H4 (cell line): ENCODE measurements at places on chromosomes 2 and 18. TPM values are rescaled to one million over a fixed set of nuclear protein-coding genes. Genes with fewer than 3 reads are reported as not detected.

Gene ITPRID2
- 68.5 and 95.2 TPM in 2 replicates for total RNA-seq

Gene IL36G
- not detected in 2 replicates for total RNA-seq

Gene ACVR1
- total RNA-seq, result 19.2 and 20.2 TPM in 2 replicates

Gene XDH
- 0.33 and 1.2 TPM in 2 replicates for total RNA-seq

Gene CTIF
- 4.7 and 5.0 TPM in 2 replicates for total RNA-seq

Gene SMYD1
- not detected in 2 replicates for total RNA-seq

Gene RNPEPL1
- total RNA-seq, result 2.7 and 8.1 TPM in 2 replicates

Gene APCDD1
- total RNA-seq, result 1.5 and 5.3 TPM in 2 replicates

Gene DNAJC5G
- not detected in 2 replicates for total RNA-seq

- DNase-seq, result no peak
Observed at GRCh38 chr18:26656431-26656943, 108.1 kb upstream of the KCTD1 start.

DNA sequence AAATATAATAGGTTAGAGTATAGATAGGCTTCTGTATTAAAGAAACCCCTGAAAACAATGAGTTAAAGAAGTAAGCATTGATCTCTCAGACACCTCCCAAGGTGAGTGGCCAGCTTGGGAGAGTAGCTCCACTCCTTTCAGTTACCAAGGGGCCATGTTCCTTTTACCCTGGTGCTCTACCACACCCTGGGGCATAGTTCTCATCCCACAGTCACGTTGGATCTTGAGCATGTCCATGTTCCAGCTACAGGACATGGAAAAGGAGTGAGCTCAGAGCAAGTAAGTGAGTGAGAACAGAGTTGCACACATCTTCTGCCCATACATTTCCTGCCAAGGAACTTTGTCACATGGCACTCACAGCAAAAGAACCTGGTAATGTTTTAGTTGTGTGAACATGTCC, 325.9 kb upstream of the SLC39A10 start:
- no peak for DNase-seq

DNA sequence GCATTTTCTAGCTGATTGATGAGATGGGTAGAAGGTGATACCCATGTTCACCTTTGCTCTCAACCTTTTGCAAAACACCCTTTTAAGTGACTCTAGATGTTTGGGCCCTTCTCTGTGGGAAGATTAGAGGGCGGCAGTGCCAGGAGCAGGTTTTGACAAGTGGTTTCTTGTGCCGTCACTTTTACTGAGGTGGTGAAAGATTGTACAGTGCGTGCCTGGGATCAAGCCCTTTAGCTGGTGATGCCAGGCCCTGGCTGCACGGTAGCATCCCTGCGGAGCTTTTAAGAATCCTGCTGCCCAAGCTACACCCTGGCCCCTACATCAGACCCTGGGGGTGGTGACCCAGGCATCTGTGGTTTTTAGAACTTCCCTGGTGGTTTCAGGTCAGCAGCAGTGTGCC, 29.1 kb downstream of the MTCL1 start:
- DNase-seq, result no peak

- peak; percentile 39 for DNase-seq
Observed at GRCh38 chr2:217919781-217920351, 82.9 kb downstream of the TNS1 start.

DNA sequence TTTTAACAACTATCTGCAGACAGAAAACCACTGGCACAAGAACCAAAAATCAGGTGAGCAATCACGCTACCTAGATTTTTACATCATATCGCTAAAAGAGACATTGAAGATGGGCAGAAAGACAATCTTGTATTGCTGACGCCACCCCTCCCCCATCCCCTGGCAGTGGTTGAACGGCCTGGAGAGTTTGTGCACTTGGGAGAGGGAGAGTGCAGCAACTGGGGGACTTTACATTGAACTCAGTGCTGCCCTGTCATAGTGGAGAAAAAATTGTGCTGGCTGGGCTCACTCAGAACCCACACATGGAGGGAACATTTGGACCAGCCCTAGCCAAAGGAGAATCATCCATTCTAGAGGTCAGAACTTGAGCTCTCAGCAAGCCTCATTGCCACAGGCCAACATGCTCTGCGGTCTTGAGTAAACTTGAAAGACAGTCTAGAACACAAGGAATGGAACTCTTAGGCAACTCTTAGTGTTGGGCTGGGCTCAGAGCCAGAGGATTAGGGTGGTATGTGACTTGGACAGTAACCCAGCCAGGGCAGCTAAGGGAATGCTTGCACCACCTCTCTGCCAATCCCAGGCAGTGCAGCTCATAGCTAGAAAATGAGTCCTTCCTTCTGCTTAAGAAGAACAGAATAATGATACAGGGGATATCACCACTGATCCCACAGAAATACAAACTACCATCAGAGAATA, 220.0 kb upstream of the CYP26B1 start:
- DNase-seq, result peak; percentile 96

DNA sequence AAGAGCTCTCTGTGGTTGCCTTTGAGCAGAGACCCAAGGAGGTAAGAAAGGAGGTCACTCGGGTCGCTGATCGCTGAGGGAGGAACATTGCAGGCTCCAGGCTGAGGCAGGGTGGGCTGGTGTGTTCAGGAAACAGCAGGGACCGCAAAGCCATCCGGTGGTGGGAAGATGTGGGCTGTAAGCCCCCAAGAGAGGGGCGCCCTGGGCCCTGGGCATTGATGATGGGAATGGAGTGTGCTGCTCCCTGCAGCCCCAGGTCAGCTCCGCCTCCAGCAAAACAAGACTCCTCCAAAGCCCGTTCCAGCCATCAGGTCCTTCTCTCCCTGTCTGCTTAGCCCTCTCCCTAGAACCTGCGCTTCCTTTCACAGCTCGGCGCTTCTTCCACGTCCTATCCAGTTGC, 229.7 kb downstream of the KLHL29 start:
- DNase-seq, result no peak

DNA sequence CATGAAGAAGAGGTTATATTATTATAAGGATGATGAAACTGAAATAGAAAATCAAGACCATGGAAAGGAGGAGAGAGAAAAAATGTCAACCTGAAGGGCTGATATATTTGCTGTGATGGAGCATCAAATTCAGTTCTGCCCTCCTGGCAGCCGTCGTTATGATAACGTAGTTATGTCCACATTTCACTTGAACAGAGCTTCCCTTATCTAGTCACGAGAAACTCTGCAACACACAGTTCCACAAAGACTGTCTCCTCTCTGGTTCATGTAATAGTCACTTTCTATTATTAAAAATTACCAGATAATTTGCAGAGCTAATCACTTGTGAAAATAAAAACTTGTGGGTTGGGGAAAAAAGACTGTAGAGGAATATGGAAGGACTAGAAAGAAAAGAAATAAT, 19.5 kb upstream of the RBMS1 start:
- DNase-seq, result no peak

- no peak for DNase-seq
Observed at GRCh38 chr18:54558609-54559585, 32.1 kb upstream of the DYNAP start.

GRCh38 chr2:79414690-79415089, 98.2 kb upstream of the CTNNA2 start:
- DNase-seq, result no peak

DNA sequence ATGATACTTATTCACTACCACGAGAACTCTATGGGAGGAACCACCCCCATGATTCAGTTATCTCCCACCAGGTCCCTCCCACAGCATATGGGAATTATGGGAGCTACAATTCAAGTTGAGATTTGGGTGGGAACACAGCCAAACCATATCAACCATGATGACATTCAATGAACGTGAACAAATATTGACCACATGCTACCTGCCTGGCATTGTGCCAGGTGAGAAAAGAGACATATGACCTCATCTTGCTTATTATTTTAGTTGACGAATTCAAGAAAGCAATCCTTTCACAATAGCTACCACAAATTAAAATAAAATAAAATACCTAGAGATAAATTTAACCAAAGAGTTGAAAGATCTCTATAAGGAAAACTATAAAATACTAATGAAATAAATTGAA, 286.5 kb upstream of the CRIM1 start:
- no peak for DNase-seq

DNA sequence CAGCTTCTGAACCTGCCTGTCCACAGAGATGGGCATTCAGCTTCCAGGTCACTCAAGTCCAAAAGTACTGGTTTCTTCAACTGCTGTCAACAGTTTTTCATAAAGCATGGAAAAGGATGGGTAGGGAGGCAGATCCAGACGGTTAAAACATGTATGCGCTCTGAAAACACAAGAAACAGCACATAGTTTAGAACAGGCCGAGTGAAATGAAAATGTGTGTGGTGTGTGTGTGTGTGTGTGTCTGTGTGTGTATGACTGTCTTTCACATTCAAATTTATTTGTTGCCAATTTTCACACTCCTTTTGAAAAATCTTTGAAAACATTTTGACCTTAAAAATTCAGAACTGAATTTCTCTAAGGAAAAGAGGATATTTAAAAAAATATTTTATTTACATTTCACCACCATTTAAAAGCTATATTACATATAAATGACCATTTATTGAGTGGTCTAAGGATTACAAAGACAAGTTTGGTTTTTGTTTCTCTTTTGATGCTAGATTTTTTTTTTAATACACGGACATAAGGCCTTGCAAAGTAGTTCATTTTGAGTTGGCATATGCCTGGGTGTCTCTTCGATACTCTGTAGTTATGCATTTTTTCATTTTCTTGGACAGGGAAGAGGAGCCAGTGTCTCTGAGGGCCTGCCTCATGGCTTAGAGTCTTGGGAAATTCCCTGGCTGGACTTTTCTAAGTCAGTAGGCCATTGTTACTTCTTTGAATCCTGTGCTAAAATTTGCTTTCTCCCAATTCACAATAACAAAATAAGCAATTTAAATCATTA, 30.0 kb upstream of the STK17B start:
- no peak for DNase-seq

DNA sequence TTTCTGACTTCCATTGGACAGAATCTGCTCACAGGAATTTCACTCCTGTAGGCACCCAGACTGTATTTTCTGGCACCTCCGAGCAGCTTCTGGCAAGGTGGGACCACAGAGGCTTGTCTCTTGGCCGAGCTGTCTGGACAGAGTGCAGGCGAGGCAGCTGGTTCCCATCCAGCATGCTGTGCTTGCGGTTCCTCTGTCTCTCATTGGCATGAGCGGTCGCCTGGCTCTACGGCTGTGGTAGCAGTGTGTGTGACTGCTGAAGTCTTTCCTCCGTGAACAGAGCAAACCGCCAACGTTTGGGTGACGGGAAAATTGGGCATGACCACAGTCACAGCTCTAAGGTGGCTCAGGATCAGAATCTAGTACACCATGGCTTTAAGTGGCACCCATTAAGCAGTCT, 411.7 kb upstream of the NETO1 start:
- no peak for DNase-seq

GRCh38 chr2:98701230-98701629, 29.7 kb downstream of the MGAT4A start:
- DNase-seq, result no peak

DNA sequence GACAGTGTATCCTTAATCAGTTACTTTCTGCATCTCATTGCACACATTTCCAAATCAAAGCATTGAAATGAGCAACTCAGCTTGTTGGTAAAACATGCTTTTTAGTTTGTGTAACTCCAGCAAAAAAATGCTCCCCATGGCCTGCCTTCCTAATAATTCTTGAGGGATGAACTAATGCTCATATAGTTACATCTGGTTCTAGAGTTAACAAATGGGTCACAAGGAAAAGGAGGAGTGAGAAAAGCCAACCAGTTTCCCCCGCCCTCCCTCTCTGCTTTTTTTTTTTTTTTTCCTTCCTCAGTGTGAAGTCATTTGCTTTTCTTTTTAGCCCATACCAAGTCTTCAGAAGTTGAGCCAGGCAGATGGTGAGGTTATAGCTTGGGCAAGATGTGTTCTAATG, 231.7 kb downstream of the MTX2 start:
- DNase-seq, result no peak

- no peak for DNase-seq
Observed at GRCh38 chr2:238728330-238729260, 119.3 kb upstream of the TWIST2 start.

DNA sequence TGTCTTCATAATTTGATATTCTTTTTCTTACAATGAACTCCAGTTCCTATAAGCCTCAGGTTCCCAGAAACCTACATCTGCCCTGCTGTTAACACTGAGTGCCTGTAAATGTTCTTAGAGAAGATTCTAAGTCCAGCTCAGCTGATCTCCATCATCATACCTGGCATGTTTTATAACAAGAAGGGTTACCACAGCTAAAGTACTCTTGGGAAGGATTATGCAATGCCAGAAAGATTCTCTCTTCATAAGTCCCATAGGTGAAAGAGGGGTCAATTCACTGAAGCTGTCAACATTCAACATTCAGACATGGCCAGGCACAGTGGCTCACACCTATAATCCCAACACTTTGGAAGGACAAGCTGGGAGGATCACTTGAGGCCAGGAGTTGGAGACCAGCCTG, 31.3 kb upstream of the PTPN4 start:
- no peak for DNase-seq

DNA sequence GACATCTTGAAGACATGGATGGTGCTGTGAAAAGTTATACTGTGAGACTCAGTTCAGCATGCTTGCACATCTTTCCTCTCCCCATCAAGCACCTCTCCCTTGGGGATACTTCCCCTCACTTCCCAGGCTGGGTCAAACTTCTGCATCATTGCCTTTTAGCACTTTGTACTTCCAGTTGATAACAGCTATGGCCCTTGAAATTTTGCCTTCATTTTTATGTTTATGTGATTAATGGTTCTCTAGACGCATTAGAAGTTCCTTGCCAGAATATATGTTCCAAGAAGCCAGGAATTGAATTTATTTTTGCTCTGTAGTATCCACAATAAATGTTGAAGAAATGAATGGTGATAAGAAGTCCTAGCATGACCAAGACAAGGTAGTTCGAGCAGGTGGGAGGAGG, 120.9 kb upstream of the ST6GAL2 start:
- DNase-seq, result no peak

DNA sequence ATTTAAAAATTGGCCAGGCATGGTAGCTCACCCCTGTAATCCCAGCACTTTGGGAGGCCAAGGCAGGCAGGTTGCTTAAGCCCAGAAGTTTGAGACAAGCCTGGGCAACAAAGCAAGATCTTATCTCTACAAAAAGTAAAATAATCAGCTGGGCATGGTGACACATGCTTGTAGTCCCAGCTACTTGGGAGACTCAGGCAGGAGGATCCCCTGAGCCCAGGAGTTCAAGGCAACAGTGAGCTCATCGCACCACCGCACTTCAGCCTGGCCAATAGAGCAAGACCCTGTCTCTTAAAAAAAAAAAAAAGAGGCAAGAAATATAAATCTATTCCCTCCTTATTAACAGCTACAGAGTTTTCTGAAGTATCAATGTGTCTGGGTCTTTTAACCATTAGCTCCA, 51.9 kb downstream of the ESCO1 start:
- DNase-seq, result no peak
